ENCODE measurements at places on chromosomes 1 and 21.

DNA sequence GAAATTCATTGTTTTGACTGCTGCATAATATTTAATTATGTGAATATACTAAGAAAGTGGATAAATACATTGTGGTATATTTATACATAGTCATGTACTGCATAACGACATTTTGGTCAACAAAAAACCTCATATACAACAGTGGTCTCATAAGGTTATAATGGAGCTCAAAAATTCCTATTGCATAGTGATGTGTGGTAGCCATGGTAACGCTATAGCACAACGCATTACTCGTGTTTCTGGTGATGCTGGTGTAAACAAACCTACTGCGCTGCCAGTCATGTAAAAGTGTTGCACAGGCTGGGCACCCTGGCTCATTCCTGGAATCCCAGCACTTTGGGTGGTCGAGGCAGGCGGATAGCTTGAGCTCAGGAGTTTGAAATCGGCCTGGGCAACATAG lies 52.6 kb upstream of the NHLH2 start:
- DNase-seq: no peak

GRCh38 chr1:236760986-236761385 lies 34.1 kb upstream of the MTR start:
- DNase-seq: no peak

DNA sequence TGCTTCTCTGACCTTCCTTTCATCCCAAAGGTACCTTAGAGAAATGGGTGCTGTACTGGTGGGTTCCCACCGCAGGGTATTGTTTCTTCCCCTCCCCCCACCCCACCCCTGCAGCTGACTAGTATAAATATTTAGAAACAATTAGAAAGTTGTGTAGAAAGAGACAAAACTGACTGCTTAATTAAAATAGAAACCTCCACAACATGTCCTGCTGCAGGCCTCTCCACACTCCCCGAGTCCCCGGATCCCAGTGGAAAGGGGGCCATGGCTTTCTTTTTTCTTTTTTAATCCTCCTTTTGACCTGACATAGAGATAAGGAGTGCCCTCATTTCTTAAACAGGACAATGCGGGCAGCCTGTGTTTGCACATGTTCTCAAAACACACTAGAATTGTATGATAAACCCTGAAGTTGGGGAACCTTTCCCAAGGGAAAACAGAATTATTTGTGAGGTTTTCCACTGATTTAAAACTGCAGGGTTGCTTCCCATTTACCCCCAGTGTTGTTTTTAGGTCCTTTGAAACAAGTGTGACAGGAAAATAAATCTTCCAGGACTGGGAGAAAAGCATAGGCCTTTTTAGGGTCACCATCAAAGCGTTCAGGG lies 1.7 kb downstream of the RHOU start:
- DNase-seq: no peak

GRCh38 chr1:187157552-187157951 lies 328.8 kb downstream of the PLA2G4A start:
- no peak for DNase-seq

GRCh38 chr1:145967288-145967687 lies 2.8 kb downstream of the POLR3GL start:
- no peak for DNase-seq

DNA sequence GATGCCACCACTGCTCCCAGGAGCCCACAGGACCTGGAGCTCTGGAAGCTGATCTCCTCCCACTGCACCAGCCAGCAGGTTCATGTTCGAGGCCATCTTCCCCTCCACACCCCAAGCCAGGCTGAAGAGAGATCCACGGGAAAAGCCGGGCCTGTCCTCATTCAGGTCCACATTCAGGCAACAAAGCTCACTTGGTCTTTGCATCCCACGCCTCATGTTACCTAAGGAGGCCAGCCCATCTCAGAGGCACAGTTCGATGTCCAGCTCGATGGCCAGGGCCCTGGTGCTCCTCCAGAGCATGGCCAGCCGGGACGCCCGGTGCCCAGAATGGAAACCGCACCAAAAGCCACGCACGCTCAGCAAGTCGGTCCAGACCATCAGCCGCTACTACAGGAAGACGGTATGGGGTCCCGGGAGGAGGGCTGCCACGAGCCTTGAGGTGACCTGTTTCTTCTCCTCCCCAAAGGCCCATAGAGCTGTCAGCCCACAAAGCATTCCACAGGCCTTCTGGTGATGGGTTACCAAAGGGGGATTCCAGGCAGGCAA lies at the start of gene CCDC27:
Gene CCDC27, plus strand, starts transcription at position 51 of the 546 bp plus-strand sequence. Its CDS starts 32 bp downstream, at position 83.
- DNase-seq: peak; percentile 9

GRCh38 chr1:32051706-32052105 lies 21.0 kb upstream of the TMEM39B start:
- no peak for DNase-seq

DNA sequence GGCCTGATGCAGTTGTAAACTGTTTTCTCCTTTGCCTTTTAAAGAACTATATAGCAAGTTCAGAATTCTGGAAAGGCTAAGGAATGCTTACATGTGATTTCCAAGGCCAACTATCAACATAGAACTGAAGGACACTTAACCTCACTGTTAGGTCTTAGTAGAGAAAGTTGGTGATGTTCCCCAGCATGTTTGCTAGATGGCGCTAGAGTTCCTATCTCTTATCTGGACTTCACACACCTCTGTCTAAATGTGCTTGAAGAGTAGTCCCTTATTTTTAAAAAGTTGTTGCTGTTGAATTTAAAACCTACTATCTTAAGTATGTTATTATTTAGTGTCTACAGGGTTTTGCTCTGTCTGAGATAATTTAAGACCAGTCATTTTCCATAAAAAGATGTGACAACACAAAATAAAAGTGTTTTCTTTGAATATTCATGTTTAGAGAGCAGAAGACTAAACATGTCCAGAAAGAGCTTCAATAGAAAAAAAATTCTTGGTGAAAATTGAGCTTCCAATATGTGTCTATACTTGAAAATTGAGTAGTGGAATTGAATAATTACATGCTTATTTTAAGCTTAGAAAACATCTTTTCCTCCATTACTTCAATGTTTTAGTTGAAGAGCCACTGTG lies 237.3 kb downstream of the S1PR1 start:
- no peak for DNase-seq

DNA sequence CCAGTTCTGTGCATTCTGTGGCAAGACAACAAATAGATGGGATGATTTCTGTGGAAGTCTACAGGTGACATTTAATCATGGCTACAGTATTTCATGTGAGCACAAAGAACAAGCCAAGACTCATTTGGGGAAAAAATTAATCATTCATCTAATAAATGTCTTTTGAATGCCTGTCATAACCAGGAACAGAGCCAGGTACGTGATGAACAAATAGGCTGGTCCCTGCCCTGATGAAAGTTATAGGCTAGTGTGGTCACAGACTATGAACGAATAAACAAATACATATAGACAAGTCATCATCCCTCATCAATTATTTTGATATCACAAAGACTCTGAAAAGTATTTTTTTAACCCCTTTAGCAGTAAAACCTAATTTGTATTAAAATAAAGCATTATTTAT lies 226.4 kb upstream of the RRP15 start:
- no peak for DNase-seq

GRCh38 chr1:182227864-182228547 lies 163.6 kb downstream of the GLUL start:
- no peak for DNase-seq

Data from left hindlimb (tissue), 1 donor.